ENCODE measurements at places on chromosomes 5 and 9.

DNA sequence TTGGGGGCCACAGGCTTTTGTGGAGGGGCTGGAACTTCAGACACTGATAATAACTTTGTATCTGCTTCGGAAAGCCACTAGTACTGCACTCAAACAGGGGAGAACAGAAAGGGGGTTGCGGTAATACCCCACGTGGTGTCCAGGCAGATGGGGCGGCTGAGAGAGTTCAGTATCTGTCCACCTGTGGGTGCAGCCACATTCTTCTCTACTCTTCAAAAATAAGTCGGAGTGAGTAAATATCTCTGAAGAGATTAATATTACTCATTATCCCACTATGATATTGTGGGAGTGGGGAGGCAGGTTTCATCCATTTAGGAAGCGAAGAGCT lies 102.1 kb upstream of the SSBP2 start:
- no peak for DNase-seq

- no peak for DNase-seq
Observed at GRCh38 chr5:81848362-81848880, 97.5 kb upstream of the SSBP2 start.

- no peak for DNase-seq
Observed at GRCh38 chr9:80509358-80509757, 937.6 kb downstream of the TLE4 start.

DNA sequence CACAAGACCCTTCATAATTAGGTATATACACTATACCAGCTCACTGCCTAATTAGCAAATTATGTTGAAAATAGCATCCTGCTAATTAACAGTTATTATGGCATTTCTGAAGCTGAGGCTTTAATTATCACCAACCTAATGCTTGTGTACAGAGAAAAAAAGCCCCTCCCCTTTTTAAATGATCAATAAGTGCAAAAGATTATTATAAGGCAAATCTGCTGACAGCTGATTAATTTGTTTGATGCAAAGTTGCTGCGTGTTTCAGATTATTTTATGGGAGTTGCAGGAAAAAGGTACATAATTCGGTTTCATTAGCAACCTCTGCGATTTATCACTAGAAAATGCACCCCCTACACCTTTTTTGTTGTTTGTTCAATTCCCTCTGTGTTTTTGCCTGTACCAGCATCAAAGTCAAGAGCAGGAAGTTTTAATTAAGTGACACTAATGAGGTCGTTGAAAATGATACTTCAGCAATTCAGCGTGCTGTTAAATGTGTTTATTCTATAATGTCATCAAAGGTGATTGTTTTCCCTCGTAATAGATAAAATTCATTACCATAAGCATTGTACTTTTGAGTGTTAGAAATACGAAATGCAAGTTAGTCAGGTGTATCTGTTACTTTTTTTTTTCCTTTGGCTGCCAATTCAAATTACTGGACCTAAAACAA lies 170.0 kb downstream of the EBF1 start:
- DNase-seq = no peak

GRCh38 chr5:126056352-126056751 lies 366.9 kb upstream of the GRAMD2B start:
- no peak for DNase-seq

DNA sequence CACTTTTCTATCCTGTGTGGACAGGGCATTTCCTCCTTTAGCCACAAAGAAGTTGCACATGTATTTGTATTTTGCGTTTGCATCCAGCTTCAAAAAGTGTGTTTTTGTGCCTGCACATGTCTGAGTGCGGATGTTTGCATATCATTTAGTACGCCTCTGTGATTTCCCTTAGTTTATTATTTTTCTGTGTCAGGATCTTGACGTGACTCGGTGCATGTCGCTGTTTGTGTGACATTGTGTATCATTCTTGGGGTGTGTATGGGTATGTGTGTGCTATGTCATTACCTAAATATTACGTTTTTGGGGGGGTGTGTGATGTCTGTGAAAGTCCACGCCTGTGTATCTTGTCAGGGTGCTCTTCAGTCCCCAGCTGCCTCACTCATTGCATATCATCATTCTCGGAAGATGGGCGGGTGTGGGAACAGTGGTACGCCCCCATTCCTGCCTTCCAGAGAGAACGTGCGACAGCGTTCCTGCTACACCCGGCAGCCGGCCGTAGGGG lies 416 bp upstream of the PAIP2 start:
- peak; percentile 97 for DNase-seq

DNA sequence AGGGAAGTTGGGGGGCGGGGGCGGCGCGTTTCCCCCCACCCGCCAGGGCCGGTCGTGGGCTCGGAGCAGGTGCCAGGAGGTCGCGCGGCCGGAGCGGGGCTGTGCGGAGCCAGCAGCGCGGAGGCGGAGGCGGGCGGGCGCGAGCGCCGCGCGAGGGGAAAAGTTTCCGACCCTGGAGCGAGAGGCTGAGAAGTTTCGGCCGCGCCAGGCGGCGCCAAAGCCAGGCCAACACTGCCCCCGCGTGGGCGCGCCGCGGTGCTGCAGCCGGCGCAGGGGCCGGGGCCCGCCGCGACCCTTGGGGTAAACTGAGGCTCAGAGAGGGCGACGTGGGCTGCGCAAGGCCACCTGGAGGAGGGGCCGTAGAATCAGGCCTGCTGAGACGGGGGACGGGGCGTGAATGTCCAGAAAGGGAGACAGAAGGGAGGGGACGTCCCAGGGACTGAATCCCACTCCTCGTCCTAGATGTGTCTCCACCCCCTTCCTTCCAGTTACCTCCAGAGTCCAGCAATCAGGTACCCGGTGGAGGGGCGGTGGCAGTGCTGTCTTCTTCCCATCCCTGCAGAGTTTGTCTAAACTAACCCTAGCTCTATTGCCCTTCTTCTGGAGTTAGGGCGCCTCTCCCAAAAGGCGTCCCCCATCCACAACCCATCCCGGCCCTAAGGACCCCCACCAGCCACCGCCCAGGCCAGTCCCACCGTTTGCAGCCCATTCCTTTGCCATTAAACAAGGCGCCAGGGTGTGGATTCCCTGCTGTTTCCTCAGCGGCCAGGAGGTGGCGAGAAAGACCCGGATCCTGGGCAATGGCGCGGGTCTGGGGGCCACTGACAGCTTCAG lies 10.2 kb downstream of the C9orf50 start:
- DNase-seq = peak; percentile 49

GRCh38 chr9:3865141-3865772 lies 339.5 kb upstream of the RFX3 start:
- DNase-seq = peak; percentile 62

GRCh38 chr5:36875051-36875789 lies 1.3 kb upstream of the NIPBL start:
- DNase-seq = peak; percentile 22

DNA sequence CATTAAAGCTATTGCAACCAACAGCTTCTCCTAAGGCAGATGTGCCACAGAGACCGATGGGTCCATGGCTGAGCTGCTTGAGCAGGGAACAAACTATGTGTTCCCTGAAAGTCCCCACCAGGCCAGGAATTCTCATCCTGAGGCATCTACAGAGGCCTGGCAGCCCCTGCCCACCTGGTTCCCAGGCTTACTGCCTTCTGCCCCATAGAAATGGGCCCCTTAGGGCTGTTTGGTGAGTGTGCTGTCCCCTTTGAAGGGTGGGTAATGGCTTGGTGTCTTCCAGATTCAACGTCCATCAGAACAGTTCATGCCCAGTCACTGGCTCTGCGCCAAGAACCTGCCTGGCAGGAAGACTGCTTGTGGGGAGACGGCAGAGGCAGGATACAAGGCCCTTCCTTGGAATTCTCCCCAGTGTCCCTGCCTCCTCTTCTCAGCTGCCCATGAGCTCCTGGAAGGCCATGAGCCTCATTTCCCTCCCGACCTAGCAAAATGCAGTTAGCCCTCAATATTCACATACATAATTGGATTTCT lies 3.8 kb upstream of the COL27A1 start:
- no peak for DNase-seq

DNA sequence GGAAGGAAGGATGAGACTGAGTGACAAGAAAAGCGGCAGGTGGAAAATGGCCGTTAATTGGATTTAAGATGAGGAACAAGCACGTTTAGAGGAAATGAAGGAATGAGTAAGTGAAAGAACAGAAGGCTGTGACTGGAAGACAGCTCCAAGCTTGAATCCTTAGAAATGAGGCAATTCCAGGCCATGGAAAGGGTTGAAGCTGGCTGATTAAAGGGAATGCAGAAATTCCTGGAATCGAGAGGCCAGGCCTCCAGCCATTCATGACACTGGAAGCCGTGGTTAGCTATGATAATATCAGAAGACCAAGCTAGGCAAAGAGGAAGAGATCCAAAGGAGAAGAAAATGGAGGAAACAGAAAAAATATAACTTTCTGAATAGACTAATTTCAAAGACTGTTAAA lies 84.2 kb downstream of the ARL15 start:
- no peak for DNase-seq

DNA sequence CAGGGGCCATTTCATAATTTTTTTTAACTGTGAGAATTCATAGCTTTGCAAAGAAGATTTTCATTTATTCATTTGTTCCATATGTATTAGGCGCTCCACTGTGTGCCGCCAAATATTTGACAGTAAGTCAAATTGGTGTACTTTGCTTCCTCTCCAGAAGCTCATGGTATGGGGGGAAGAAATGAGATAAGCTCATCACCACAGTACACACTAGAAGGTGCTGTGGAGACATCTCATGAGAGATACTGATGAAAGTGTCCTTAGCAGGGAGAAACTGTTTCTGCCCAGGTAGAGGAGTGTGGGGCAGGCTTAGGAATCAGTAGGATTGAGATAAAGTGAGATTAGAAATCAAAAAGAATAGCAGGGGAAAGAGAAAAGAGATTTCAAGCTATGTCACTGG lies 136.2 kb downstream of the CDH6 start:
- peak; percentile 7 for DNase-seq

GRCh38 chr5:173486355-173487225 lies 129.9 kb downstream of the BOD1 start:
- no peak for DNase-seq

- no peak for DNase-seq
Observed at GRCh38 chr5:174917976-174918554, 193.7 kb downstream of the MSX2 start.

DNA sequence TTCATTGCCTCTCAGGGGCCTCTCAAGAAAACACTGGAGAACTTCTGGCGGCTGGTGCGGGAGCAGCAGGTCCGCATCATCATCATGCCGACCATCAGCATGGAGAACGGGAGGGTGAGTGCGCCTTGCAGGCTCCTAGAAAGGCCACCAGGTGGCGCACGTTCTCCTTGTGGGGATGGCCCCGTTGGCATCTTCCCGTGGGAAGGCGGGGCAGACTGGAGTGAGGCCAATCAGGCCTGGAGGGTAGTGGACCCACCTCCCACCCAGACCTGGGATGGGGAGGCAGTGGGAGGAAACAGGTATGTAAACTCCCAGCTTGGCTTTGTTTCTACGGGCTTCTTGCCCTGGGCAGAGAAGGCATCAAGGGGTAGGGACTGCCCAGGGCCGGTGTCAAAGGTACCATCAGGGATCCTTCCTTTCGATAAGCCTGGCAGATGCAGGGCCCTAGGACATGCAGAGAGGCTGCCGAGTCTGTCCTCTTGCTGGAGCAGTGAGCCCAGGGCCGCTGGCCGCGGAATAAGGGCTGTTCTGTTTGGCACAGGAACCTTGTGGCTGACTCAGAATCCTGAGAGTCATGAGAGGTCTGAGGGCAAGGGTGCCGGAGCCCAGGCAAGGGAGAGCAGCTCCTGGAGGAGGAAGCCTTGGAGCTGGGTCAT lies 18.9 kb upstream of the SPTLC1 start:
- DNase-seq = peak; percentile 80

- DNase-seq = no peak
Observed at GRCh38 chr9:116247284-116247683, 93.7 kb downstream of the PAPPA start.

DNA sequence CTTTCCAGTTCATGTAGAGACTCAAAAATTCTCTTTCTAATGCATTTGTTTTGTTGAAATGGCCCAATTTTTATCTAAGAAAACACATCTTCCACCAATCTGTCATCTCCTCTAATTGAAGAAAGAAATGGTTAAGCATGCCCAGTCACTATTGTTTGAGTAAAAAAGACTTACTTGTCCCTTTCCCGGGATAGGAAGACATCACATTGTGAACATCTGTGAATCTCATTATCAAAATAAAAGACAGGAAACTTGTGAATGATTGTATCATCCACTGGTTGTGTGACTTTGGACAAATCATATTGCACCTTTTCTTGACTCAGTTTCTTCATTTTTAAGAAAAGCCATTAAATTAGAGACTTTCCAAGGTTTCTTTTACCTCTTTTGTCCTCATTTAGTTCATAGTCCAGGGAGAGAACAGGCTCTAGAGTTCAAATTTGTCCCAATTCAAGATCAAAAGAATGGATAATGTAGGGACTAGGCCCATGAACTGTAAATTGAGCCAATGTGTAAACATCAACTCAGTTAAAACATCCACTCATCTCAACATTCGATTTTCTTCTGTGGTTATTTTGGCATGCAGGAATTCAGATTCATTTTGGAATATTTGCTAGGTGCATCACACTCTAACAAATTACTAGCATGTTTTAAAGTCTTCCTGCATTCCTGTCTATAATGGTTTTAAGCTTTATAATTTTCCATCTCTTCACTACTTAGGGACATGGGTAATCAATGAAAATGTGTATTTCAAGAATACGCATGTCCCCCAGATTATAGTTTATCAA lies 838.0 kb upstream of the WWC1 start:
- no peak for DNase-seq

- no peak for DNase-seq
Observed at GRCh38 chr5:119275601-119276173, 80.1 kb upstream of the TNFAIP8 start.

- DNase-seq = peak; percentile 10
Observed at GRCh38 chr9:112884101-112884500, 6.6 kb downstream of the SLC46A2 start.

DNA sequence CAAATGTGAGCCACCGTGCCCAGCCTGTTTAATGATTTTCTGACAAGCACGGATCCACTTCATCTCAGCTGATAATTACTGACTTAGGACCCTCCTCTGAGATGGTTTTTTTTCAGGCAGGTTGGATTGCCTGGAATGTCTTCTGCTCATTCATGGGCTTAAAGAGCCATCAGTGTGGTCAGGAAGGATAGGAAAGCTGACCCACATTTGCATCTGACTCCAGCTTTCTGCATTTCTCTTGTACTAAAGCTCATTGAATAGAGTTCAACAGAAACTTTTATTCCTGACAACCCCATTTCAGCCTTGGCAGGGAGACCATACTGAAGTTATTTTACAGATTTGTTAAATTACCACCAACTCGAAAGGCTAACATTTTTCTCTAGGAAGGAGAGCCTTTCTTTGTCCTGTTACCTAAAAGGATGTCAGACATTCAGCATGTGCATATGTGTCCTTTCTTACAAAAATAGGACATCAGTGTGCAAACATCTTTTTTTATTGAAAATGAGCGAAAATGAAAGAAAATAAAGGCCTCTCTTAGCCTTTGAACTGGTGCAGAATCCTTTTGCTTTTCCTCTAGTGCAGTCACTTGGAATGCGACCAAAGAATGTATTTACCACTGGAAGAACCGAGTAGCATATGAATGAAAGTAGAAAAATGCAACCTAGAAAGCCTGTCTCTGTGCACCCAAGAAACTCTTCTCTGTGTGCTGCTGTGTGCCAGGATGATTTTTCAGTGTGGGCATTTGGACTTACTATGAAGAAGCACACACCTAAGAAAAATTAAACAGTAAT lies 26.6 kb downstream of the ADCY2 start:
- DNase-seq = no peak

DNA sequence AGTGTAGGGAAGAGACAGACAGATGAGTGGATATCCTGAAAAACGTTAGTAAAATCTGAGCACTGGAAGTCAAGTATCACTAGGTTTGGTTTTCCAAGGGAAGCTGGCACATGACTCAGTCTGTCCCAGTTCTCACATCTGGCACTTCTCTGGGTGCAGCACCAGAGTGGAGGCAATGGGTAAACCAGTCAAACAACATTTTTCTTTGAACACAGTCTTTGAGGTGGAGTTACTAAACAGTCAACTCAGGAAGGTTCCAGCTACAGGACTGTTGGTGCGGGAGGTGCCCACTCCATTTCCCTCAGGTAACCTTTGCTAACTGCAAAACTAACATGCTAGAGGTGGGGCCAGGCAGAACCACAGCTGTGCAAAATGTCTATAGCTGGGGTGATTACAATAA lies 301.4 kb upstream of the RFX3 start:
- no peak for DNase-seq
